Nephron progenitor cell (in vitro differentiated cells): ENCODE measurements at places on chromosomes 1 and 21.

DNA sequence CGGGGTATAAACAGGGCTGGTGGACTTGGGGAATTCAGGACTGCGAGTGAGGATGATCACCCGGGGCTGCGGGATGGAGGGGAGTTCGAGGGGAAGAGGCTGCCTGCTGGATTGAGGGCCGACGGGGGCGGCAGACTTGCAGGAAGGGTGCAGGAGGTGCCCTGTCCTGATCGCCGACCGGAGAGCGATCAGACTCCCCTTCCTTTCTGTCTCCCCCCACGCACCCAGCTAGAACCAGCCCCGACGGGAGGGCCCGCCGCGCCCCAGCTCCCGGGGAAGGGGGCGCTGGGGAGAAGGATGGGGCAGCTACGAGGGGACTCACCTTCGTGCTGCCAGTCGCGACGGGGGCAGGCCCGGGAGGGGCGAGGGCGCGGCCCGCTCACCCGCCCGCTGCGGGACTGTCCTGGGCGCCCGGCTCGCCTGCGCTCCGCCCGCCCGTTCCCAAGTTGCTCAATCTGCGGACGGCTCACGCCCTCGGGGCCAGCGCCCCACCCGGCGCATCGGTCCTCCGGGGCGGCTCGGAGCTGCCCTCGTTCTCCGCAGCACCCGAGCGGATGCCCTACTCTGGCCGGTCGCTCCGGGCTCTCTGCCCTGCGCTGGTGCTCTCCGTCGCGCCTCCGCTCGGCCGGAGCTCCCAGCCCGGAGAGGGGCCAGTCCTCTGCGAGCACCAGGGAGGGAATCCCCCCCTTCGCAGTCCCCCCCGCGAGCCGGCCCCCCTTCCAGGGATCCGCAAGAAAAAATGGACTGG lies at the start of gene RSPO1:
Gene RSPO1 (minus strand): TSS at position 649 of the 748 bp plus-strand sequence. CDS start 5,231 bp downstream, outside the sequence.
- H3K27me3 ChIP-seq, result peaks cover 50% of the 10 kb centered on the region
- H3K4me1 ChIP-seq, result peaks cover 15% of the 10 kb centered on the region
- H3K4me3 ChIP-seq, result peak within 1 kb of the TSS; percentile 71

DNA sequence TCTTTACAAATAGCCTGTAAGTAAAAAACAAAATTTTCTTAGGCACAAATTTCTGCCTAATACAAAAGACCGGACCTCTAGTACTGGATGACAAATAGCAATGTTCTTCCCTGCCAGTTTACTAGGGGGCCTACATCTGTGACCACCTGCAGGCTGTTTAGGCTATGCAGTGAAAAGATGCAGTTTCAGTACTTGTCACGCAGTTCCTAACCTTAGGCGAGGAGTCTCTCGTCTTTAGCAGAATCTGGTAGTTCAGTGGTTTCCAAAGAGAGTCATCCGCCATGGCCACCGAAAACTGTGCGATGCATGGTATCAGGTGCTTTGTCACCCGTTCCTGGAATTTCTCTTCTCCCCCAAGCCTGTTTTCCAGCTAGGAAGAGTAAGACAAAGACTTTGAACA lies 29.6 kb downstream of the LGALS8 start:
- H3K36me3 ChIP-seq, result peaks cover 83% of the 10 kb centered on the region
- no peak for DNase-seq
- no peaks in the 10 kb centered on the region for H3K27me3 ChIP-seq
- H3K4me1 ChIP-seq, result no peaks in the 10 kb centered on the region

DNA sequence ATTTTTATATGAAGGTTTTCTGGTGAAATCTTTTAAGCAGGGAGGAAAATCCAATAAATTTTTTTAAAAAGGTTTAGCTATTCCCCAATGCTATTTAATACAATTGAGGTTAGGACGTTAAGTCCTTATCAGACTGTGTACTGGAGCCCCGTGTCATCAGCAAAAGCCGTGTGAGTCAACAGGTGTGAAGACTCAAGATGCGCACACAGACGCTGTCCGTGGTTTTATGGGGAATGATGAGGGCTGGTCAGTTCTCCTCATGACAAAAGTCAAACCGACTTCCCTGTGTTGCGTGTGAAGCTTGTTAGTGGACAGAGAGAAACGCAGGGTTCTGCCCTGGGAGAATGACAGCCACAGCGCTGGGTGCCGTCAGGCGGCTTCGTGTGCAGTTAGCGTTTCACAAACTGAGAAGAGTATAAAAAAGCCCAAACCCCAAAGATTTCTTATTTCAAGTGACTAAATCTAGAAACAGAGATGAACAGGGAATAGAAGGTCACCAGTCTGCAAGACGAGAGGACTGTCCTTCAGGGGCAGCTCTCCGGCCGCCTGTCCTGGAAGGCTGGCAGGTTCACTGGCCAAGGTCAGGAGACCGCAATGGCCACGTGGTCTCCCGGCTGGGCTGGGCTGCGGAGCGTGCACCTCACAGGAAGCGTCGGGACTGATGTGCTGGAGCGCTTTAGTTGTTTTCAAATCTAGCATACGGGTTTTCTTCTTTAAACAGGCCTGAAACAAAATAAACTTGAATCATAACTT lies 22.4 kb downstream of the PTTG1IP start:
- no peak for DNase-seq
- H3K27me3 ChIP-seq, result no peaks in the 10 kb centered on the region
- peaks cover 10% of the 10 kb centered on the region for H3K4me1 ChIP-seq
- peaks cover 57% of the 10 kb centered on the region for H3K36me3 ChIP-seq
- peak overlapping the region; percentile 77 for H3K27ac ChIP-seq

DNA sequence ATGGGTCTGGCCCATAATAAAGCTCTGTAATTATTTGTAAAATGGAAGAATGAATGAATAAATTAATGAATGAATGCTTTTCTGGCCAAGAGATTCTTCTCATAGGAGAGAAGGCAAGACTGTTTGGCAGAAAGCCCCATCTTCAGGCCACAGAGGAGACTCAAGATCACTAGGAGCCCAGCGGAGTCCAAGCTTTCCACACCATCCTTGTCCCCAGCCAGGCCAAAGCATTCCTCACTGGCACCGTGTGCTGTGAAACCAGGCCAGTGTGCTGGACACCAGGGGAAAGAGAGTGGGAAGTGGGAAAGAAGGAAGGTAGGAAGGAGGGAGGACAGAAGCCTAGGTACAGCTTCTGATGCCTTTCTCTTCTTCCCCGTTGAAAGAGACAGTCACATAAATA lies 86.4 kb downstream of the PLXNA2 start:
- H3K4me3 ChIP-seq, result no peak overlapping the region
- H3K27me3 ChIP-seq, result peaks cover 14% of the 10 kb centered on the region
- DNase-seq, result no peak
- H3K36me3 ChIP-seq, result peaks cover 4% of the 10 kb centered on the region
- H3K4me1 ChIP-seq, result peaks cover 81% of the 10 kb centered on the region

DNA sequence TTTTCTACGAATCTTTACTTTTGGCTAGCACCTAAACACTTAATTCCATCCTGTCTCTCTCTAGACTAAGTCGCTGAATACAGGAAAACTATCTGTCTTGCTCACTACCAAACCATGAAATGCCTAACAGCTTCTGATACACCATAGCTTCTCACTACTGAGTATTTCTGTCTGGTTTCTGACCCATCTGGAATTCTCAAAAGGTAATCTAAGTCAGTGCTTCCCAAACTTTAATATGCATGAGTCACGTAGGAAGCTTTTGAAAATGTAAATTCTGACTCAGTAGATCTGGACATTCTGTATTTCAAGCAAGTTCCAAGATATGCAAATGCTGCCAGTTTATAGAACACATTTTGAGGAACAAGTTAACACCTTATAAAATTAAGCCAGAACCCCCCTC lies 9.2 kb upstream of the OVGP1 start:
- H3K4me1 ChIP-seq, result no peaks in the 10 kb centered on the region
- H3K4me3 ChIP-seq, result no peak overlapping the region
- DNase-seq, result no peak
- H3K27me3 ChIP-seq, result peaks cover 4% of the 10 kb centered on the region

- H3K27ac ChIP-seq, result no peak overlapping the region
- H3K27me3 ChIP-seq, result no peaks in the 10 kb centered on the region
- no peak for DNase-seq
- no peaks in the 10 kb centered on the region for H3K4me1 ChIP-seq
These were observed 210.7 kb upstream of the TMPRSS15 start for GRCh38 chr21:18614303-18614702.

- H3K4me1 ChIP-seq, result peaks cover 14% of the 10 kb centered on the region
- H3K27me3 ChIP-seq, result peaks cover 5% of the 10 kb centered on the region
- no peak overlapping the region for H3K27ac ChIP-seq
- DNase-seq, result no peak
- H3K4me3 ChIP-seq, result no peak overlapping the region
- H3K36me3 ChIP-seq, result no peaks in the 10 kb centered on the region
These were observed 4.3 kb upstream of the CLEC20A start for GRCh38 chr1:178500936-178501554.

- H3K27me3 ChIP-seq, result peaks cover 20% of the 10 kb centered on the region
- no peak overlapping the region for H3K27ac ChIP-seq
- DNase-seq, result no peak
- H3K36me3 ChIP-seq, result no peaks in the 10 kb centered on the region
- H3K4me3 ChIP-seq, result no peak overlapping the region
These were observed 33.3 kb downstream of the SIM2 start for GRCh38 chr21:36732217-36732616.

- peaks cover 3% of the 10 kb centered on the region for H3K27me3 ChIP-seq
- H3K4me3 ChIP-seq, result peak overlapping the region; percentile 12
- no peak for DNase-seq
These were observed 1.7 kb downstream of the PCNX2 start for GRCh38 chr1:233293556-233294446.

- peaks cover 25% of the 10 kb centered on the region for H3K4me1 ChIP-seq
- no peak overlapping the region for H3K27ac ChIP-seq
- H3K36me3 ChIP-seq, result peaks cover 12% of the 10 kb centered on the region
- DNase-seq, result no peak
- peaks cover 8% of the 10 kb centered on the region for H3K27me3 ChIP-seq
- H3K4me3 ChIP-seq, result no peak overlapping the region
These were observed 141.2 kb downstream of the ZBTB18 start for GRCh38 chr1:244192325-244192724.

DNA sequence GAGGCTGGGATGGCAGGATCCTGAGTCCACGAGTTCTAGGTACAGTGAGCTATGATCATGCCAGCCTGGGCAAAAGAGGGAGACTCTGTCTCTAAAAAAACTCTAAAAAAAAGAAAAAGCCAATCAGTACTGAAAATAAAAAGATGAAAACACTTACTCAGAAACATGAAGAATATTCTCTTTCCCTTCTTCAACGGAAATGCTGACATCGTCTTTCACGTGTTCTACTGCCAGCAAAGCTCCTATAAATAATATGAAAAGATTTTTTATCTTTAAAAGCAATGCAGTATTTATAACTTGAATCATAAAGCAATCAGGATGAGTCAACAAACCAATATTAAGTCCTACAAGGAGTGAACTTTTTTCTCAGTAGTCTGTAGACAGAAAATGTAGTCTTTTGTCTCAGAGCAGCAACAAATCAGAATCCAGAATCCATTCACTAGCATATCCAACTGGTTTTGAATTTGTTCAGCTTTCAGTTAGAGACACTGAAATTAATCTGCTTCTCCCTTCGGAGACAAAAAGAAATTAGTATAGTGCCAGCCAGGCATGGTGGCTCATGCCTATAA lies 6.2 kb downstream of the EPRS1 start:
- H3K4me1 ChIP-seq, result peaks cover 14% of the 10 kb centered on the region
- no peak overlapping the region for H3K27ac ChIP-seq
- no peak for DNase-seq
- H3K27me3 ChIP-seq, result no peaks in the 10 kb centered on the region

DNA sequence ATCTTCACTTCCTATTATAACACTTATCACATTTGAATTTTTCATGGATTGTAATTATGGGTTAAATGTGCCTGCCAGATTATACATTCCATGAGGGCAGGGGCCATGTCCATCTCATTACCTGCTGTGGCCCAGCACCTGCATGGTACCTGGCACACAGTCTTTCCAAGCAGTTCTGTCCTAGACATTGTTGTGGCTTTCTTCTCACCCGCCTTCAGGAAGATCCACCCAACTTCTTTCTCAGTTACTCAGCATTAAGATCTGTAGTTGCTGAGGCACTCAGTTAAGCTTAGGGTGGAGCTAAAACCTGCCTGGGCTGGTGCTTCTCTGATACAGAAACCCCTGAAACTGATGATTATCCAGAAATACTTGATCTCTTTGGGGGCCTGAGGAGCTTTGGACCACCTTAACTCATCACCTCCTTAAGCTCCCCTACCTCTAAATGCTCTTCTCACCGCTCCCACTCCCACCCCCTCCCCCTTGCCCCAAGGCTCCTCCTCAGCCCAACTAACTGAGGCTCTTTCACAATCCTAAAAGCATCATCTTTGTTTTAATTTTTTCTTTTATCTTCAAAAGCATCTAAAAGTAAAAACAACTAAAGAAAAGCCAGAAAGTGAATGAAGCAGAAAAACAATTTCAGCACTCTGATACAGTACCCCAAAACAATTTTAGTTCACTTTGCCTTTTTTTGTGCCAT lies 190.6 kb downstream of the FGGY start:
- no peak overlapping the region for H3K4me3 ChIP-seq
- H3K27me3 ChIP-seq, result peaks cover 4% of the 10 kb centered on the region
- peaks cover 22% of the 10 kb centered on the region for H3K36me3 ChIP-seq
- no peak overlapping the region for H3K27ac ChIP-seq

DNA sequence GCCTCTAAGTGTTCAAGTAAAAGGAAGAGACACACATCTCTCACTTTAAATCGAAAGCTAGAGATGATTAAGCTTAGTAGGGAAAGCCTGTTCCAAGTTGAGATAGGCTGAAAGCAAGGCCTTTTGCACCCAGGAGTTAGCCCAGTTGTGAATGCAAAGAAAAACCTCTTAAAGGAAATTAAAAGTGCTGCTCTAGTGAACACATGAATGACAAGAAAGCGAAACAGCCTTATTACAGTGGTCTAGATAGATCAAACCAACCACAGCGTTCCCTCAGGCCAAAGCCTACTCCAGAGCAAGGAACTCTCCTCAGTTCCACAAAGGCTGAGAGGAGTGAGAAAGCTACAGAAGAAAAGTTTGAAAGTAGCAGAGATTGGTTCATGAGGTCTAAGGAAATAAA lies 14.9 kb downstream of the TCP10L start:
- DNase-seq, result no peak
- H3K36me3 ChIP-seq, result peaks cover 8% of the 10 kb centered on the region
